ENCODE measurements at places on chromosomes 11 and 22. TPM values are rescaled to one million over a fixed set of nuclear protein-coding genes. Genes with fewer than 3 reads are reported as not detected.

DNA sequence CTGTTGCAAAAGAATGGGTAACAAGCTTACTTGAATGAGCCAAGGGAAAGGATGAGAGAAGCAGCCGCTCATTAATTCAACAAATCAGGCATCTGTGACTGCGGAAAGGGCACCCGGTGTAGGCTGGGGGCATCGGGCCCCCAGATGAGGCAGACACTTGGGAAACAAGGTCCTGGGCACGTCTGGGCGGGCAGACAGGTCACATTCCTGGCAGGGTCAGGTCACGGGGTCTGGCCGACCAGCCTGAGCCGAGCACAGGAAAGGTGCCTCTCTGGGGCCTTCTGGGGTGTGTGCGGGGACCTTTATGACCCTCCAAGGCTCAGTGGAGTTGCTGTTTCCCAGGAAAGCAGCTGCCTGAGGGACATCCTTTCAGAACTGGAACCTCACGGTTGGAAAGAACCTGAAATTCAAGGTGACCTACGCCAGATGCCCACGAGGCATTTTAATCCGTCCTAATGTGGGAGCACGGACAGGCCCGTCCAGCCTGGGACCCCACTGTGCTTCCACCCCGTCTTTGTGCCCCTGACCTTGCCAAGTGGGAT, 57.1 kb downstream of the ST14 start:
- DNase-seq: no peak

The RNF121 gene
- 26.4 TPM for total RNA-seq

DNA sequence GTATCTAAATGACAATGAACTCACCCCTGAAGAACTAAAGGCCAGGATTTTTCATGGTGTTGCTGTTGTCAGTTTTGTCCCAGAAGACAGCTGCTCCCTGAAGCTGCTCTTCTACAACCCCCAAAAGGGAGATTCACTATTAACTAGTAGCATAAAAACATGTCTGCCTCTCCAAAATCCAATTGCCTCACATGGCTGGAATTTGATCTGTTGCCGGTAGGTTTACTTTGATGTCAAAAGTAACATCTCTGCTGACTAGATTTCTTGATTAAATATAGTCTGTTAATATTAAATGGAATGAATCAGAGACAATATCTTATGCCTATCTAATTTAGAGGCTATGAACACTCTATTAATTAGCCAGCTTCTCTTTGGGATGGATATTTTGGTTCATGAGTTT, 425.4 kb downstream of the ETS1 start:
- DNase-seq: no peak

GRCh38 chr22:41226723-41227655, 13.7 kb downstream of the CHADL start:
- no peak for DNase-seq

The FHIP1B gene
- 34.1 TPM for total RNA-seq

The TPBGL gene
- 3.4 TPM for total RNA-seq

DNA sequence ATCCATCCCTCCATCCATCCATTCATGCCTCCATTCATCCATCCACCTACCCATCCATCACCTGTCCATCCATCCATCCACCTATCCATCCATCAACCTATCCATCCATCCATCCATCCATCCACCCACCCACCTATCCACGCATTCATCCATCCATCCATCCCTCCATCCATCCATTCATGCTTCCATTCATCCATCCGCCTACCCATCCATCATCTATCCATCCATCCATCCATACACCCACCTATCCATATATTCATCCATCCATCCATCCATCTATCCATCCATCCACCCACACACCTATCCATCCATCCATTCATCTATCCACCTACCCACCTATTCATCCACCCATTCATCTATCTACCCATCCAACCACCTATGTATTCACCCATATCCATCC, 13.8 kb downstream of the PARVG start:
- DNase-seq: no peak

The DDI1 gene
- not detected for total RNA-seq

- DNase-seq: no peak
Measured at GRCh38 chr11:58659910-58660570, 37.6 kb downstream of the CNTF start.

The ENTHD1 gene
- total RNA-seq: not detected
